NCI-H510A treated with DMSO at 0.1 percent for 48 hours (cell line): ENCODE measurements at places on chromosomes 5 and 9.

DNA sequence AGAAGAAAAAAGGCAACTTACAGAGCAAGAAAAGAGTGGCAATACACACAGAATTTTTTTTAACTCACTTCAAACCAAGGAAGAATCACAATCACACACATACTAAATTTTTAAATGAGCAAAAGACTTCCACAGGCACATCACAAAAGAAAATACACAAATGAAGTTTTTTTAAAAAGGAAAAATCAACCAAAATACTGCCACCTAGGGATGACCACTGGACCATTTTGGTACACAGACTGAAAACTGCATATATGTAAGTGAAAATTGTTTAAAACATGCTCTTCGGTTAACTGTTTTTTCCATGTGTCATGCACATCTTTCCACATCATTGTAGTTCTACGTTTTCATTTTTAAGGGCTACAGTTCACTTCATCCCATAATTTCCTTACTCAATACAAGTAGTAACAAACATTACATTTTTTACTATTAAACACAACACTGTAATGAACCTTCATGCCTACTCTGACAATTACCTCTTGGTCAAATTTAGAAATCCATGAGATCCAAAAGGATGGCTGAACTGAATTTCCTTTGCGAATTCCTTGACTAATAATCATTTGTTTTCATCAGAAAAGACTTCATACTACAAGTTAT lies 79.0 kb downstream of the FBXW11 start:
- DNase-seq, result no peak

- no peak for DNase-seq
Observed at GRCh38 chr5:159928122-159928909, 12.0 kb downstream of the ADRA1B start.

DNA sequence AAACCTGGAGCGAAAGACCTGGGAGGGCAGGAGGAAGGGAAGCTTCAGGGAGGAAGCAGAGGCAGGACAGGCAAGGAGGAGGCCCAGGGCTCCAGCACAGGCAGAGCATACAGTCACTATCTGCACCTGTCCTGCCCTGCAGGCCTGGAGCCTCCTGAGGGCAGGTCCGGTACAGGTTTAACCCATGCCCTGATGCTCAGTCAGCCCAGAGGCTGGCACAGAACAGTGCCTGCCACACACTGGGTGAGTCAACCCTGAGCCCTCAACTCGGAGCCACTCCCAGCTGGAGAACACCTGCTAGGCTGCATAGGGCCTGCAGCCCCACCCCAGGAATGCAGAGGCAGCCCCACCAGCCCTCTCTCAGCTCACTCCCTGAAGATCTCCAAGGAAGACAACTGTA lies 161.5 kb upstream of the PHYKPL start:
- no peak for DNase-seq

DNA sequence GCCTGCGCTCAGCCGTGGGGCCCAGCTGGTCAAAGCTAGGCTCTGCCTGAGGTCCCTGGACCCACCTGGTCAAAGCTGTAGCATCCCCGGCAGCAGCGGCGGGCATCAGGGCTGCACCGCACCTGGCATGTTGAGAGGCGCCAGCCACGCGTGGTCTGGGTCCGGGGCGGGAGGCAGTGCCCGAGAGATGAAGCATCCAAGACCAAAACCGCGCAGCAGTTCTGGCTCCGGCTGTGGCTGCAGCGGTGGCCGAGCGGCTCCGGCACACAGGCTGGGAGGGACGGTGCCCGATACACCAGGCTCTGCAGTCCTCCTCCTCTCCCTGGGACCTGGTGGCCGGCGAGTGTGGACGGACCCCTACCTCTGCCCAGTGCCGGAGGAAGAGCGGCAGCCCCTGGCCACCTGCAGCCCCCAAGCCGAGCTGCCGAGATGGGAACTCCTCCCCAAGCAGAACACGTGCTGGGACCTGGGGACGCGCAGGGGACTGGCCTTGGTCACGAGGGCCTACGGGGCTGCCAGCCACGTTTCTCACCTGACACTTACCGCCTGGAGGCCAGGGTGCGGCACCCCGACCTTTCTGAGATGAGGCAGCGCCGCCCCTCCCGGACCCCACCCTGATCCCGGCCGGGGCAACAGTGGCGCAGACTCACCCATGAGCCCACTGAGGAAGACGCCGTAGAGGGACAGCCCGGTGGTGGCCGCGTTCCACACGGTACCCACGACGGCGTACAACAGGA lies 33.0 kb downstream of the SLC9A3 start:
- DNase-seq, result peak; percentile 74

DNA sequence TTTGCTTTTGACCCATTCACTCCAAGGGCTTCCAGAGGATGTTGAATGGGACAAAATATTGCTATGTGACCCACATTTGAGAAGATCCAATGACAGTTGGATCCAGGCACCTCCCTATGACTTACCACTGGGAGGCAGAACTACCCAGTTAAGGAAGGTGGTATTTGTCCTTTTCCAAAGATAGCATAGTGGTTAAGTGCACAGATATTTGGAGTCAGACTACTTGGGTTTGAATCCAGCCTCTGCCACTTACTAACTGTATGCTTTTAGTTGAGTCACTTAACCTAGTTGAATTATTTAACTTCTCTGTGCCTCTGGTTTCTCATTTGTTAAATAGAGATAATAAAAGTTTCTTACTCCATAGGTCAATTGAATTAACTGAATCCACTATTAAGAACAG lies 74.5 kb upstream of the PALM2AKAP2 start:
- no peak for DNase-seq

GRCh38 chr5:135631391-135631790 lies 52.6 kb upstream of the CXCL14 start:
- DNase-seq, result no peak

GRCh38 chr5:148909040-148909439 lies 82.6 kb downstream of the ADRB2 start:
- DNase-seq, result no peak

DNA sequence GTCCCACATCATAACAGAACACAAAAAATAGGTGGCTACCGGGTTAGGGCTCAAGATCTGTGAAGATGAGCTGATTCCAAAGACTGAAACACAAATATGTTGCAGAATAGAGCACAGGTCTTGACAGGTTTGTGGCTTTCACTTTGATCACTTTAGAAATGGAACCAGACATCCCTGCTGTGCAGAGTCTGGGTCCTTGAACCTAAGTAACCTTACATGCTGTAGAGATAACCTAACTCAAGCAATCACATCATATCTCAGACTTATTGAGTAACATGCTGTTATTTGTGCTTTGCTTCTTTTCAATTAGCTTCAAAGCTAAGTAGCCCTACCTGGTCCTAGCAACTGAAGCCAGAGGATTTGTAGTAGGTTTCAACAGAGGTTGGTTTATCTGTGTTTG lies 24.3 kb downstream of the FBXW2 start:
- no peak for DNase-seq

DNA sequence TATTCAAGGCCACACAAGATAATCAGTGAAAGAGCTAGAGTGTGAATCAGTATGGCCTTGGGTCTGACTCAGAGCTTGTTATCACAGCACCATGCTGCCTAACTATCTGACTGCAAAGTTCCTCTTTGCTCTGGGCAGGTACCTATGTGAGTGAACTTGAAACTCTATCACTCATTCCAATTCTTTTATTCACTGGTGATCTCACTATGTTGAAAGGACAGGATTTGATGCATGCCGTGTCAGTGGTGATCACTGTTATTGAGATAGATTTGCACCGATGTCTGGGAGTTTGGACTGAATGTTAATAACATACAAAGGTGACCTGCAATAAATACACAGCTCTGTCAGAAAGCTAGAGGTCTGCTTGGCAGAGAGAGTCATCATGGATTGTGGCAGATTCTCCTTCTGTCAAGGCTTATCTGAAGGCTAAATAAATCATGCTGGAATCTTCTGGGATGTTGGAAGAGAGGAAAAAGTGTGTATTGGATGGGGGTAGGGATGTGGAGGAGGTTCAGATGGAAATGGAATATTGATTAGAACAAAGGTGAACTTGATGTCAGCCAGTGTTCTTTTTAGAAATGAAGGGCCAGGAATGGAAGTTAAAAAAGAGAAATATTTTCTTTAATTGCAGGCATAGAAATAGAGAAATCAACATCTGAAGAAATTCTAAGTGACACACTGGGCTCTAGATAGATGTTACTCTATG lies 91.8 kb upstream of the TNC start:
- no peak for DNase-seq

DNA sequence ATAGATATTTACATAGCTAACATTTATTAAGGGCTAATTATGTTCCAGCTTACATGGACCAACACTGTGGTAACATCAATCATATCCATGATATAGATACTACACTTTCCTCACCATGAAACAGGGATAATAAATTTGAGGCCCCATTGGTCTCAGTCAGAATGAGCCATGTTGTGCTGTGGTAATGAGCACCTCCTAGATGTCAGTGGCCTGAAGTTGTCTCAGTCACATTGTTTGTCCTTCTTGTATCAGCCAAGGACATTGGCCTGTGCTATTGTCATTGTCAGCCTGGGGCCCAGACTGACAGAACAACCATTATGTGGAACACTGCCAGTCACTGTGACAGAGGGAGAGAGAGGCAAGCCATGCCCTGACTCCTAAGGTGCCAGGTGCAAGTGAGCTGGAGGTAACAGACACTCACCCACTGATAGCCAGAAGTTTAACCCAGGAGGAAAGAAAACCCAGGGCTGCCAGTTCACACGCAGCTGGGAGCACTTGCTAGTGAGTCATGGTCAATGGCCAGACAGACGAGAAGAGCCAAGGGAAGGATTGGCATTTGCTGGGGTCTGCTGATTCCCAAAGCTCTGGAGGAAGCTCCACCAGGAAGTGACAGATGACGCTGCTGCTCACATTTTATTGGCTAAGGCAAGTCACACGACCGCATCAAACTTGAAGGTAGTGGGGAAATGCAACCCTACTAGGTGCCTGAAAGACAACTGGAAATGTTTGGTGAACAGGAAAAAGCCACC lies 224.2 kb downstream of the MELK start:
- no peak for DNase-seq

DNA sequence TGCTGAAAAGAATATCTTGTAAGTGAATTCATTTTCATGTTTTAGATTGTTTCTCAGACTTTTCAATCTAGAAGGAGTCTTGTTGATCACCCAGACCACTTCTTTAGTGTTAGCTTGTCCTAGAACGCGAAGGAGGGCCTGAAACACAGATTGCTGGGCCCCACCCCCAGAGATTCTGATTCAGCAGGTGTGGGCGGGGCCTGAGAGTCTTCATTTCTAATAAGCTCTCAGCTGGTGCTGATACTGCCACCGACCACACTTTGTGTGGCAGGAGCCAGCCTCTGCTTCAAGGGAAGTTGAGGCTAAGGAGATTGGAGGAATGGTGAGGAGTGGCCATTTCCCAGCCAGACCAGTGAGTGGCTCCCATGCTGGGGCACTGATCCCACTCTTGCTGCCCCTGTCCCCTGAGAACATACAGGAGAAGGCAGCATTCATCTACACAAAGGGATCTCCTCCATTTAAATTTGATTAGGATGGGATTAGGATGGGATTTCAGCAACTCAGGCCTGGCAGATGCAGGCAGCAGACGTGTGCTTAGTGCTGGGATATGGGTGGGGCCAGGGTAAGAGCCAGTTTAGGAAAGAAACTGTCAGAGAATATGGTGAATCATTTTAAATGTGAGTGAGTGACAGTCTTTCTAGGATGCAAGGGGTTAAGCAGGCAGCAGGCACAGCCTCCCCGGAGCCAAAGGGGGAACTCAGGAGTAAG lies 35.9 kb downstream of the ZNF618 start:
- DNase-seq, result peak; percentile 58

DNA sequence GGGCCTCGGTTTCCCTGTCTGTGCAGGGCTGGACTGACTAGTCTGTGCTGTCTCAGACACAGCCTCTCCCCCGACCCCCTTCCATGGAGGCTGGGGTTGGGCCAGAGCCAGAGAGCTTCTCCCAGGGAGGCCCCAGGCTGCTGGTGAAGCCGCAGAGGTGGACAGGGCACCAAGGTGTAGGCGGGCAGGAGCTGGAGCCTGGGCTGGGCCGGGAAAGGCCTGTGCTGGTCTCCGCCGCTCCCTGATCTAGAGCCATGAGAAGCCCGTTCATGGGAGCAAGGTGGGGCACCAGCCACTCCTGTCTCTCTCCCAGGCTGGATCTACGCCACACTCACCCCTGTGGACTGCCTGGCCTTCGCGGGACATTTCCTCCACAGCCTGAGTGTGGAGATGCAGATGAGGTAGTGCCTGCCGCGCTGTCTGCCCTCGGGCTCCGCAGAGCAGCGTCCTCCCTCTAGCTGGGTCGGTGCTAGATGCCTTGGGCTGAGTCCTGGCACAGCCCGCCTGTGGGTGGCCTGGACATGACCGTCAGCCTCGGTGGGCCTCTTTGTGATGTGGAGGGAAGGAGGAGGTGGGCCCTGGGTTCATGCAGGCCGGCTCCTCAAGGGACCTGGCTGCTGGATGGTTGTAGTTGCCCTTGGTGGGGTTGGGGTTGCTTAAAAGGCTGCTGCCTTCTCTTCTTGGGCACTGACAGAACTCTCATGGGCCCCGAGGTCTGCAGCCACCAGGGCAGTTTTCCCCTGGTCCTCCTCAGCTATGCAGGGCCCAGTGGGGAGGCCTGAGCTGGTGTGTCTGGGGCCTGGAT lies 79.4 kb downstream of the PHF2 start:
- no peak for DNase-seq

- DNase-seq, result no peak
Observed at GRCh38 chr9:114058688-114059046, 19.4 kb downstream of the AMBP start.

DNA sequence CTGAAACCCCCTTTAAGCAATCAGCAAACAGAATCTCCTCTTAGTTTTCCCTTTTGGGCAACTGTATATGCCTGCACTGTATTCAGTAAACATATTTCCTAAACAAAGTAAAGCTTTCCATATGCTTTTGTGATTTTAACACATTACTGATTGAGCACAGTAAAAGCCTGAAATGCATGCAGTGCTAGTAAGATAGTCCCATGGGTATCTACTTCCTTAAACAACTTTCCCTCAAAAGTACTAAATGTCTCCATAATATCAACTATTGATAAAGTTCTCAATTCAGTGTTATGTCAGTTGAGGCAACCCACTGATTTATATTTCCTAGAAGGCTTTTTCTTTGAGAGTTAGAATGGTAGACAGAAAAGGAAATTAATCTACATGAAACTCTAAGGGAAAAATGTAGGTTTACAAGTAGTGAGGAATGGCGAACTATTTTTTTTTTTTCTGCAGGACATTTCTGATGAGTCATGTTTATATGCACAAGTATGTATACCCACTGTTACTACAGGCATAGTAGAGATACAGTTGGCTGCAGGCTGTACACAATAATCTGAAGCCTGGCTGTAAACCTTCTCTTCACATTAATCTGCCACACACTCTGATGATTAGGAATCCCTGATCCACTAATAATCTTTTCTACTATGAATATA lies 31.2 kb upstream of the CEP120 start:
- no peak for DNase-seq
